ENCODE measurements at places on chromosomes 16 and 17.
A peak's percentile ranks its signal among the peaks of the same experiment; 100 is the strongest.

DNA sequence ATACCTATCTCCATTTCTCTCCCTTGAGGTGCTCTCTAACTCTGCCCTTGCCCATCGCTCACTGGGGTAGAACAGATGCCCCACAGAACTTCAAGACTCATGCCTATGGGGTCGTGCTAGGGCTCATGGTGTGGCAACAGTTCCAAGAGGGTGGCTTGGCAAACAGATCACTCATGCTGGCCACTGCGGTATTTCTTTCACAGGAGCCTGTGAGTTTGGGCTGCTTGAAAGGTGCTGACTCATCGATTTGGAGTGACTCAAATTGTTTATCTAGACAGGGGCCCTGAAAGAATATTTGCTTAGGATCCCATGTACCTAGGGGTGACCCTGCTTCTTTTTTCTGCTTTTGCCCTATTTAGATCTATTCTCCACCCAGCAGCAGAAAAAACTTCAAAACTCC, 69.9 kb downstream of the IRX5 start:
- DNase-seq, result no peak

DNA sequence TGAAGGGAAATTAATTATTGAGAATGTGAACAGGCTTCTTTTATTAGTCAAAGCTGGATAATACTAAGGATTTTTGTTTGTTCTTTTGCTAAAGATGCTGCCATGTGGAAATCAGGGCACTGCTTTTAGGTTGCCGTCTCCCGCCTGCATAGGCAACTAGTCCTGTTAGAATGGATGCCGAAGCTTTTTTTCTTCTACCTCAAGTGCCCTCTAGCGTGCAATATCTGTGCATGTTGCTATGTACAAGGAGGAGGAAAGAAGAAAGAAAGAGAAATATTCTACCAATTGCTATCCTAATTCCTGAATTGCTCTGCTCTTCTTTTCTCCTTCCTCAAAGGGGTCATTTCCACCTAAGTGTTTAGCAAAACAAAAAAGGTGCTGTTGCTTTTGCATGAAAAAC, 5.2 kb upstream of the CDH8 start:
- DNase-seq, result no peak

DNA sequence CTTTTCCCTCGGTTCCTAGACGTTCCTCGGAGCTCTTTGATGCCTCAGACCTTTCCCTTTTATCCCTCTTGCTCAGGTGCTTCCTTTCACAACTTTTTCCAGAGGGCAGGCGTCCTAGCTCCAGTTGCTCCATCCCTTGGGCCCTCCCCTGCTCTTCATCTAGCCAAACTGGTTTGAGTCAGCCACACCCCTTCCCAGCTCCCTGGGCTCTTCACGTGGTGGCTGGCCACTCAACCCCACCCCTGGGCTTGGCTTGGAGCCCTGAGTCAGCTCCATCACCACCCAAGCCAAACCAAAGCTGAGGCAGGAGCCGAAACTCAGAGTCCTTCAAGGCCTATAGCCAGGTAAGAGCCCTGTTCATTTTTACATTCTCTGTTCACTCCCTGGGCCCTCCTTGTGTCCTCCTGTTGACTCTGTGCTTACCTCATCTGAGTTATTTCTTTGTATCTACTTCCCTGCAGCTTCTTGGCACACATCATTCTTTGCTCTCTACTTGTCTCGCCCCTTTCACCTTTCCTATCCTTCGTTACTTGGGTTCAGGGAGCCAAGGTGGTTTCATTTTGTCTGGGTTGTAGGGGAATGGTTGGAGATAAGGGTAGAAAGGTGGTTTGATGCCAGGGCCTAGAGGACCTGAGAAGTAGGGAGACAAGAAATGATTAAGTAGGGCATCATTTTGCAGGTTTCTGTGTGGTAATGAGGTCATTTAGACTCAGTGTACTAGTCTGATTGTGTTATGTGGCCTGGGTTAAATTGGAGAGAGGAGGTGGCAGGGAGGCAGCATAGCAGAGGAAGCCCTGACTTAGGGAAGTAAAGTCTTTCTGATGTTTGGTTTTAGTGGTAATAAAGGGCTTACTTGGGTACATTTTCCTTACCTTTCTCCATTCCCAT, 7.6 kb upstream of the PHKG2 start:
- DNase-seq, result peak; percentile 97

DNA sequence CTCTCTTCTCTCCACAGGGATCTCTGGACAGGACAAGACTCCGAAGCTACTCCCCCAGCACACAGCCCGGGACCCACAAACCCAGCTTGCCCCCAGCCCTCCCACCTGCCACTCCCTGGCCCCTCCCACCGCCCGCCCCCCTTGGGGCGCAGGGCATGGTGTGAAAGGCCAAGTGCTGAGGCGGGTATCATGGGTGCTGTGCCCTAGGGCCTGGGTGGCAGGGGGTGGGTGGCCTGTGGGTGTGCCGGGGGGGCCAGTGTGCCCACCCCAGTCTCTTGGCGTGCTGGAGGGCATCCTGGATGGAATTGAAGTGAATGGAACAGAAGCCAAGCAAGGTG, 11.4 kb downstream of the THRA start:
- DNase-seq, result no peak

GRCh38 chr17:48719642-48720265, 2.6 kb downstream of the PRAC1 start:
- DNase-seq, result peak; percentile 25

GRCh38 chr16:50265260-50265659, 1.1 kb upstream of the ADCY7 start:
- peak; percentile 70 for DNase-seq

GRCh38 chr17:68832109-68832802, 122.9 kb downstream of the ABCA8 start:
- no peak for DNase-seq

- no peak for DNase-seq
Measured at GRCh38 chr17:64448665-64449512, at the start of gene MILR1. TSS of gene MILR1 (plus strand) at chr17:64449115. CDS start at chr17:64449169, 54 bp downstream.

GRCh38 chr16:53304334-53304733, 129.9 kb upstream of the RBL2 start:
- DNase-seq, result no peak

DNA sequence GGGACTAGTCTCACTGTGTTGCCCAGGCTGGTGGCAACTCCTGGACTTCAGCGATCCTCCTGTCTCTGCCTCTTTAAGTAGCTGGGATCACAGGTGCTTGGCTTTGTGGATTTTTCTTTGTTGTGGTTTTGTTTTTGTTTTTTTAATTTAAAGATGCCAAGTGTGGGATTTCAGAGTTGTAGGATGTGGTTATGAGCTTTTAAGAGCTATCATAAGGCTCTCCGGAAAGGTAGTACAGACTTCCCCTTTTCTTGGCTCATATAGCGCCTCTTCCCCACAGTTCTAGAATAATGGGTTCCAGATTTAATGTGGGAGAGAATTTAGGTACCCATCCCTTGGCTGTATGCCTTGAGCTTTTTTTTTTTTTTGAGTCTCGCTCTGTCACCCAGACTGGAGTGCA, 17.1 kb downstream of the AKAP1 start:
- DNase-seq, result no peak

DNA sequence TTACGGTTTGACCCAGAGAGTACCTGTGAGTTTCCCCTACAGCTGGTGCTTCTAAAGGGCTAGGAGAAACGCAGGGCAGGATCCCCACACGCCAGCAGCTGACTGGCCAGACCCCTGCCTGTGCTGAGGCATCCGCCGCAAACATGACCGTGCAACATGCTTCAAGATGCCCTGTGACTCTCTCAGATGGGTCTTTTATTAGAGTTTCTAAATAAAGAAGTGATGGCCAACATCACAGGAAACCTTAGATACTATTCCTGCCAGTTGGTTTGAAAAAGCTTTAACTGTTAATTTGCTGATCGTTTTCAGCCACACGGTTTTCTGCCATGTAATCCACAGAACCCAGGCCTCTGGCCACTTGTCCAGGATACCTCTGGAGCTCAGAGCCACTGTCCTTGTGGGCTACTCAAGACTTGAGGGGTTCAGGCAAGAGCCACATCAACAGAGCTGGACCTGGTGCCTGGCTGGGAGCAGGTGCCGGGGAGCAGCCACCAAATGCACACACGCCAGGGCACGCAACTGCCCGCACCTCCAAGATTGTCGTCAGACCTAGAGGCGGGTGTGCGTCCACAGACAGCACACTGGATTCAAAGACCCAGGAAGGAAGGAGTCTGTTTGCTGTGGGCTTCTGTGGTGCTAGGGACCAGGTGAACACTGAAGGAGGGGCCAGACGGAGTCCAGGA, 118.4 kb downstream of the ZNF778 start:
- no peak for DNase-seq

DNA sequence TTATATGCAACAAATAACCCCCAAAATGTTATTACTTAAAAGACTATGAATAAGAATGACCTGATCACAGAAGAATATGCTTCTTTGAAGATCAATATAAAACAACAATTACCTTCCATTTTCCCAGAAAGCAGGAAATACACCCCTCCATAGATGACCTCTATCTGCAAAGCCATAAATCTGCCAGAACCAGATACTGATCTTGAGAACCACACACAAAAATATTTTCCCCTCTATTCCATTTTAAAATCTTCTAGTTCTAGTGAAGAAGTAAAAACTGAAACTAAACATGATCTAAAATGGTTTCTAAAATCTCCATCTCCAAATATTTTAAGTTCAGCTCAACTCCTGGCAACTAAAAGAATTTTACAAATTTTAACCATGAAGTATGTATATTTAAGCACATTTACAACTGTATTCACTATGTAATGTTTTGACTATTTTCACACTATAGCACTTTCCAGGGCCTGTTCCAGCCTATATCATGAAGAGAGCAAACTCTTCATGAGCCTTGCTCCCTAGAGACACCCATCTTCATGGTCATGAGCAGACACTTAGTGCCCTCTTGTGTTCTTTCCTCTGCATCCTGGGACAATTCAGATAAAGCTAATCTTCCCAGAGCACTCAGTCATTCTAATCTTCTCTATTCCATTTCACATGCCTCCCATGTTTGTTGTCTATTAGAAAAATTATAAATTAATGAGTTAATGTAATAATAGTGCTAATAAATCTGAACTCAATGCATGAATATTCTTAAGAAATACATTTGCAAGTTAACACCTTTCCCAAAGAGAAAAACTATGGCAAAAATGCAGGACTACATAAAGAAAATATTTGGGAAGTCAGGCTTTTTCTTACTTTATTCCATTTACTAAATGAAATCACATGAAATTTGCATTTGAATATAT, 87.0 kb downstream of the HELZ start:
- DNase-seq, result no peak

DNA sequence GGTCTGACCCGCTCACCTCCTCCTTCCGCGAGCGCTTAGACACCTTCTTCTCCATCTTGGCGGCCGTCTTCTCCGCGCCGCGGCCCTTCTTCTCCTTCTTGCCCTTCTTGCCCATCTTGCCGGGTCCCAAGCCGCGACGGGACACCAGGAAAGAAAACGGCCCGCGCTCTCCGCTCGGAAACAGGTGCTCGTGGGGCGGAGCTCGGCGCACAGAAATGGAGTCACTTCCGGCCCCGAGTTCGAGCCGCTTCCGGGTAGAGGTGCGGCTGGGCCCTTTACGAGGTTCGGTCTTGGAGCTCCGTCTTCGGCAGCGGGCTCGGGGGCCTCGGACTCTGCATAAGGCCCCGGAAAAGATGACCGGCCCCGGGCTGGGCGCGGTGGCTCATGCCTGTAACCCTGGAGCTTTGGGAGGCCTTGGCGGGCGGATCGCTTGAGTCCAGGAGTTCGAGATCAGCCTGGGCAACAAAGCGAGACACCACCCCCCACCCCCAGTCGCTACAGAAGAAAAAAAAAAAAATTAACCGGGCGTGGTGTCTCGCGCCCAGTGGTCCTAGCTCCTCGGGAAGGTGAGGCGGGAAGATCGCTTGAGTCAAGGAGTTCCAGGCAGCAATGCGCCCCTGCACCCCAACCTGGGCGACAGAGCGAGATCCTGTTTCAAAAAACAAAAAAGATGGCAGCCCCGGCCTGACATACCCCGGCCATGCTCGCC, at the start of gene KLHDC4:
Gene KLHDC4 (minus strand): TSS at position 211 of the 709 bp plus-strand sequence. CDS start 96 bp downstream, at position 115.
- peak; percentile 53 for DNase-seq

DNA sequence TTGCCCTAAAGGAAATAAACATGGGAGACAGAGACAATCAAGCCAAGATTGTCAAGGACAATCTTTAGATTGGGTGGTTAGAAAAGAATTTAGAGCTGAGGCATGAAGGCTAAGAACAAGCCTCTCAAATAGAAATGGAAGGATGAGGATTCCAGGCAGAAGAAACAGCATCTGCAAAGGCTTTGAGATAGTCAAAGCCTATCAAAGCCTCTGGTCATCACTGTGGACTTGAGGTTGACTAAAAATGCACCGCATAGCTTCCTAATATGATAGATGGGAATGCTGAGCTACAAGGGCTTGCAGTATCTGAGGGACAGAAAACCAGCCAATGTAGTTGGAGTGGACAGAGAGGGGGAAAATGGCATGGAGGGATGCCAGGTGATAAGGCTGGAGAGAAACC, 109.8 kb upstream of the FAM20A start:
- DNase-seq, result no peak

GRCh38 chr17:49589577-49589927, 13.9 kb downstream of the NXPH3 start:
- DNase-seq, result no peak

GRCh38 chr17:60604686-60605334, 4.8 kb downstream of the PPM1D start:
- no peak for DNase-seq

- peak; percentile 37 for DNase-seq
Measured at GRCh38 chr17:57243171-57243622, 13.1 kb upstream of the MSI2 start.

- peak; percentile 72 for DNase-seq
Measured at GRCh38 chr17:62703776-62704380, 76.4 kb downstream of the MRC2 start.

- DNase-seq, result no peak
Measured at GRCh38 chr16:80682421-80683070, 121.9 kb downstream of the CDYL2 start.

DNA sequence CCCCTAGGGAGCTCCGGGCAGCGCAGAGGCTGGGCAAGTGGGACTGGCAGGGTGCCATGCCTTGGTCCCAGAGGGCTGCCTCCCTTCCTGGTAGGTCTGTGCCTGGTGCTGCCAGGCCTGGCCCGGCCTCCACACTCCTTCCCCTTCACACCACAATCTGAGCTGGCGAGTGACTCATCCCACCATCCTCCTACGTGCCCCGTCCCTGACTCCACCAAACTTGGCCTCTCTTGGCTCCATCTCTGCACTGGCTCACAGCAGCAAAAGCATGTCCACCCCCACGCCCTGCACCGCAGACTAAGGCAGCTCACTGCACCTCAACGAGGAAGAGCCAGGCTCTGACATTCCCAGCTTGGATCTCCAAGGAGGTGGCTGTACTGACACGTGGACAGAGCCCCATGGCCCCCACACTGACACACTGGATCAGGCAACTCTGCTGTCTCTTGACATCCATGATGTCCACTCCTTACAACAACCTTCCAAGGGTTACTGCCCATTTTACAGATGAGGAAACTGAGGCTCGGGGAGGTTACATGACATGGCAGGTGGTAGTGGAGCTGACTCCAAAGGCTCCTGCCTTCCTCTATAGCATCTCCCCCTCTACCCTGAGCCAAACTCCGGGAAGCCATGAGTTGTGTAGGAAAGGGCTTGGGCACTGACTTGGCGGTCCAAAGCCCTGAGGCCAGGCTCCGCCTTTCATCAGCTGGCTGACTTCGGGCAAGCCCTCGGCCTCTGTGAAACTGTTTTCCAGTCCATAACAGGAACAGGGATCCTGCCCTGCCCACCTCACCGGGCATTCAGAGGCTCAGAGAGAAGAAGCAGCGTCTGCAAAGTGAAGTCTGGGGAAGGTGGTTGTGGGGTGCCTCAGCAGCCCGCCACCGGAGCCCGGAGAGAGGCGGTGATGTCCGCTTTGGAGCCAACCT, 20.1 kb upstream of the KRT19 start:
- no peak for DNase-seq

- no peak for DNase-seq
Measured at GRCh38 chr16:86064431-86065250, 165.7 kb downstream of the IRF8 start.
